ENCODE measurements at places on chromosomes 7 and 10.

GRCh38 chr7:73890555-73891147, 29.7 kb downstream of the TMEM270 start:
- DNase-seq = no peak

- DNase-seq = no peak
These were observed 583.7 kb downstream of the GATA3 start for GRCh38 chr10:8638088-8638672.

DNA sequence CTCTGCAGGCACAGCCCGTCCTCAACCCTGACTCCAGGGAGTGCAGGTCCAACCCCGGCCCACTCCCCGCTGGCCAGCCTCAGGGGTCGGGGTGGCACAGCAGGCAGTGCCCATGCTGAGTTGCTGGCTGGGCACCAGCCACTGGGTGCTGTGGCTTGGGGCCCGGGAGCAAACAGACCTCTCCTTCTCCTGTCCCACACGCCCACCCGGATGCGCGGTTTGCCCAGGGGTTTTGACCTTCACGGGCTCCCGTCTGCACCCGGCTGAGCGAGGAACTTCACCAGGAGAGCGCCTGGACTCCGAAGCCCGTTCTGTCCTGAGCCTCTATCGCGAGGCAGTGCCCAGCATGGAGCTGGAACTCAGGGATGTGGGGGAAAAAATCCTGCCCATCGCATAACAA, 2.6 kb upstream of the GRIFIN start:
- DNase-seq = no peak

DNA sequence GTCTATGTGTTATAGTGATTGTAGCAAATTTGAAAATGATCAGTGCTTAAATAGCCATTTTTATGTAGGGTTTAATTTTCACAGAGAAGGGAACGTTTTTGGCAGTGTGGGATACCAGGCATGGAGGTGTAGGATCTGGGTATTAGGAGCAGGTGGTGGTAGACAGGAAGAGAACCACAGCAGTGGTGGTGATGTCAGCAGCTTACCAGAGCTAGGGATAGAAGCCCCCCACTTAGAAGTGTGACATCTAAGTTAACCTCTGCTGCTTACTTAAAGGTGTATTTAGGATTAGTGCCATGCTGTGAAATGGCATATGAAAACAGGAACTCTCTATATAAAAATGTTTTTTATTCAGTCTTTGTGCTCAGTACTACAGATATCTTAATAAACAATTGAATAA, 73.8 kb downstream of the CREM start:
- DNase-seq = no peak

- DNase-seq = no peak
These were observed 189.1 kb upstream of the PITRM1 start for GRCh38 chr10:3361640-3362039.

- DNase-seq = no peak
These were observed 144.0 kb upstream of the FAM3C start for GRCh38 chr7:121540138-121540537.

GRCh38 chr7:29588900-29589696, 25.5 kb downstream of the PRR15 start:
- DNase-seq = peak; percentile 38

GRCh38 chr7:134452991-134453473, 5.9 kb downstream of the AKR1B1 start:
- no peak for DNase-seq

DNA sequence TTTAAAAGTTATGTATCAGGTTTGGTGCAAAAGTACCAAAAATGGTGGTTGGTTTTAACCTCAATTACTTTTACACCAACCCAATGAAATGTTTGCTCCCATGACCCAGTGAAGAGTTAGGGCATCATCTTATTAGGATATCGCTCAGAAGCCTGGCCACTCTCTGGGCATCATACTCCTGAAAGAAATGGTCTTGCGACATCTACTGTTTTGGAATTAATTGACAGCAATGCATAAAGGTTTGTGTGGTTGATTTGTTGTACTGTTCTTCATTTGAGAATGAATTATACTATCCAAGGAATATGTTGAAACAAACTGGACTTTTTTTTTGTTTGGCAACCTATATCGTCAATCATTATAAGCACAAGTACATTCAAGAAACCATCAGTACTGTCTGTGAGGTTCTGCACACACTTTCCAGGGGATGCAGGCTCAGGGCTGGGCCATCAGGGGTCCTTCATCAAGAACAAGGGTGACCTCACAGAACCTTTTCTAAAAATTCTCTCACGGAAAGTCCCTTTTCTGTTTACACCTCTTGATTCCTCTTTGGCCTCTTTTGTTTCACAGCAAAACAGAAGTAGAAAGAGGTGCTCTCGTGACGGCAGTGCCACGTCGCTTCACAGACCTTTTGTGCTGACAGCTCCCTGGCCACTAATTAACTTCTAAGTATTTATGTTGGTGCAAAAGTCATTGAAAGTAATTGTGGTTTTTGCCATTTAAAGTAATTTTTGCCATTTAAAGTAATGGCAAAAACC, 117.2 kb upstream of the KLF6 start:
- DNase-seq = no peak

DNA sequence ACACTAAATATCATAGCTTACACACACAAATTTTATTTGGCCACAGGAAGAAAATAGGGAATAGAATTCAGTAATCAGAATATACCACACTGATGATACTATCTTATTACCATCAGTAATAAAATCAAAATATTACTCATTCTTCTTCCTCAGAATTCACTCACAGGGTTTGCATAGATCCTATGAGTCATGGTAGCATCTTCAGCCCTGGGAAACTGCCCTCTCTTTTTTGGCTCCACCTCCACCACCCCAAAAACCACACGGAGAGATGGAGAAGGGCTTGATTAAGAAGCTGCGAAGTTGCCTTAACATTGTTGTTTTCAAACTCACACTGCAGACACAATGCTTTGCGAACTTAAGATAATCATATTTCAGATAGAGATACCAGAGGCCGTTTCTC, 154.1 kb upstream of the AHR start:
- DNase-seq = no peak

GRCh38 chr10:69800109-69800508, 1.6 kb upstream of the COL13A1 start:
- no peak for DNase-seq

DNA sequence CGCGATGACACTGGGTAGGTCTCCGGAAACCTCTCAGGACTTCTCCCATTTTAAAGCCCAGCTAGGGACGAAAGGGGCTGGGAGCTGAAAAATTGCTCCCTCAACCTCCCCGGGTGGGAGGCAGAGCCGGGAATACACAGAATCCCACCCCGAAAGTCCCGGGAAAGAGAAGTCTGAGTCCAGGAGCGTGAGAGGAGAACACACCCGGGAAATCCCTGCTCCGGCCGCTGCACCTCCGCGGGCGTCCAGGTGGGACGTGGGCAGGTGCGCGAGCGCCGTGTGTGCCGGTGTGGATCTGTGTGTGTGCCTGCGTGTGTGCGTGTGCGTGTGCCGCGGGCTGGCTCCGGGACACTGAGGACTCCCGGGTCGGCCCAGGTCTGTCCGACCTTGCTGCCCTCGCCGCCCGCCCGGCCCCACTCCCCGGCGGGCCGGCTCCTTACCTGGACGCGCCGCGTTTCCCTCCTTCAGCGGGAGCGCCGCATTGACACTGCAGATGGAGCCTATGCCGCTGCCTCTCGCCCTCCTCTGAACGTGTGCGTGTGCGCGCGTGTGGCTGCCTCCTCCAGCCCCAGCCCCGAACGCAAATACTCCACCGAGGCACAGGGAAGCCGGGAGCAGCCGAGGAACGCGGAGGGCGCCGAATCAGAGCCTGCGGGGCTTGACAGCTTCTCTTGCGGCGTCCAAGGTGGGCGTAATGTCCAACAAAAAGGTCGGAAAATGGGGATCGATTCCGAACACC, at the start of gene PLXNA4:
Gene PLXNA4 (minus strand): TSS at position 489 of the 739 bp plus-strand sequence. CDS start 67,777 bp downstream, outside the sequence.
- no peak for DNase-seq

DNA sequence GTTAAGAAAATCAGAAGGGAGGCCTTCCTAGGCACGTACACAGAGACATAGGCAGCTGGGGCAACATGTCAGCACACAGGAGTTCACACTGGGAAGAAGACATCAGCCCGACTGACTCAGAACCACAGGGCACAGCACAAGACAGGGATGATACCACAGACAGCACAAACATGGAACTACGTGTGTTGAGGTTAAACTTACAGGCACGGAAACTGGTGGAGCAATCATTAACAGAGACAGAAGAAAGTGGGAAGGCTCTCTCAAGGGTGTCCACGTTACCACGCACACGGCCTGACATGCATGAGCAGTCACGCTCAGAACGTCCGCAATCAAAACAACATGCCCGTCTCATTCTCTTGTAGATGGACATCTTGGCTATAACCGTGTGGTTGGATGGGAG, 636.4 kb downstream of the KCNMA1 start:
- DNase-seq = no peak

DNA sequence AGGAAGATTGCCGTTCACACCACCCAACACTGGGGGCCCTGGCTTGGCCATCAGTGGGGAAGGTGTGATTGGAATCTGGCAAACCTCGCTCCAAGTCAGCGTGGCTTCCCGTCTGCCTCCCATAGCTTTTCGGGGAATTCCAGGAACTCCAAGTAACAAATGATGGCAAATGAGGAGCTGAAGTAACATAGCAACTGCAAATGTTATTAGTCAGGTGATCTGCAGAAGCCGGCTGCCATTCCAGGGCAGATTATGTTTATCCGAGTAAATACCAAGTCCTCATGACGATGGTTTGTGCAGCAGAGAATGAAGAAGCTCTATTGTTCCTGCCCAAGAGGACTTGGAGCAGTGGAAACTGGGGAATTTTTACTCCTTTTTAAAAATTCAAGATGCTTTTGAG, 270.5 kb upstream of the PODXL start:
- no peak for DNase-seq

DNA sequence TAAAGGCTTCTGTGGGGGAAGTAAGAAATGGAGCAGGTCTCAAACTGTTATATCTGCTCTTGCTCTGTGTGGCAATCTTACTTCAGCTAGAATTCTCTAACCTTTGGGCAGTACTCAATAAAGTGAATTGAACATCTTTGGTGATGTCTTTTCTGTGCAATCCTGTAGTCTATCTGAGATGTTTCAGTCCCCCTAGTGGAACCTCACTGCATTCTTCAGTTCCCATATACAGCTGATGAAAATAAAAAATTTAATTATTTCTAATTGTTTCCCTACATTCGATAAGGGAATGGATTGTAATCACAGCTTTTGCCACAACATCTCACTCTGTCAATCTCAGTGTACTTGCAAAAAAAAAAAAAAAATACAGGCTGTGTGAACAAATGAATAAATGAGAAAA, 522.6 kb downstream of the DNAJB9 start:
- DNase-seq = no peak

- DNase-seq = no peak
These were observed 24.9 kb downstream of the GSAP start for GRCh38 chr7:77391230-77391629.

DNA sequence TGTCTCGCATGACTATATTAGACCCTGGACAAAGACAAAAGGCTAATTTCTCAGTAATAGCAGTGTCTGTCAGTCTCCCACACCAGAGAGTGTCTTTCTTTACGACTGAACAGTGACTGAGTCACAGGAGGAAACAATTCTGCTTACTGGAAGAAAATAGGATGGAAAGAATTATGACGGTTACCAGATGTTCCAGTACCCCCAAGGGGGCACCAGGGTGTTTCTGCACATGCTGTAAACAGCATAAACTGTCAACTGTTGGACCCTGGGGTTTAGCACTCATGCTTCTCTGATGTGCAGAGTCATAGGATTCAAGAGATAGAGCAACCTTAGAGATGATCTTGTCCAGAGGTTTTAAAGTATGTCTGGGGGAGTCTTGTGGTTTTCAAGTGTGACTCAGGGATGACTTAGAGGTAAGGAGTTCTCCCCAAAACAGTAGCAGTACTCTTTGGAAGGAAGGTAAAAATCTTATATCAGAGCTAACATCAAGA, 291.7 kb downstream of the THSD7A start:
- no peak for DNase-seq

DNA sequence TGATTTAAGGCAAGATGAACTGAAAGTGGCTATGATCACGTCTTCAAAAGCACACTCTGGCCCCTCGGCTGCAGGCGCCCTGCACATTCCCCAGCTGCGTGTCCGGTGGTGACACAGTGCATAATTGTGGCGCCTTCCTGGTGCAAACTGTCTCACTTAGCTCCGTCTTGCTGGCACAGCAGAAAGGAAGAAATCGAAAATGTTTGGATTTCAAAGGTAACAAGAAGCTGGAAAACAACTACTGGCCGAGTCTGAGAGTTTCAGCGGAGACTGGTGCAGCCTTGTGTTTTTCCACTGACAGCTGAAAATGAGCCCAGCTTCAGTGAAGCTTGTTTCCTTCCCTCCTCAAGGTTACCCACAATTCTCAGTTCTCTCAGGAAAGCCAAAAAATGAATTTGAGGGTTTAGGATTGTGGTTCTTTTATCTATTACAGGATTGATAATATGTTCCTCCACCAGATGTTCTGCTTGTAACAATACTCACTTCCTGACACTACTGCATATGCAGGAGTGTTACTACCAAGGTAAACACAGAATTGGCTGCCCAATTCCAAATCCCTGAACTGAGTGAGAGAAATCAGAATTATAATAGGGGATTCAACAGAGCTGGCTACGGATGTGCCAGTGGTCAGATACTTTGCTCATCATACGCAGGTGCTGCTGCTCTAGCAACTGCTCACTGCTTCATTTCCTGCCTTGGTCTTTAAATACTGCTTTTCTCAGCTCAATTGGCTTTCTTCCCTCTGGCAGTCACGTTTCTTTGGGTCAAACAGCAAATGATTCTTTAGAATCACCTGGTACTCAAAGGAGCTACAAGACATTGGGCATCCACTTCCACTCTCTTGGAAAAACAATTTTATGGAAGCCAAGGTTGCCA, 63.7 kb downstream of the TRUB1 start:
- DNase-seq = no peak

- DNase-seq = no peak
These were observed 259.5 kb upstream of the HGF start for GRCh38 chr7:82029236-82029913.

DNA sequence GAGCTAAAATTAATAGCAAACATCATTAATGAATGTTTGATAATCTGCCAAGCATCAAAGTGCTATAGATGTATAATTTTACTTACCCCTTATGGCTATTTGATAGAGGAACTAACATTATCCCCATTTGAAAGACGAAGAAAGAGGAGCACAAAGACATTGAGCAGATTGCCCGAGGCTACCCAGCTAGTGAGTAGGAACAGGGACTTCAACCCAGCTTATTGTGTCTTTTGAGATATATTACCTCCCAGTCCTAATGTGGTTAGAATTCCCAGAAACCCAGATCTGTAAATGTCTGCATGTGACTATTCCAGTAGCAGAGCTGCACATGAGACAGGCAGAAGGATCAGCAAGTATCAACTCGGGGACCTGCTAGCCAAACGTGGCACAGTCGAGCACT, 160.1 kb upstream of the AOAH start:
- DNase-seq = no peak

- DNase-seq = no peak
These were observed 42.0 kb downstream of the PWWP2B start for GRCh38 chr10:132439025-132439388.

DNA sequence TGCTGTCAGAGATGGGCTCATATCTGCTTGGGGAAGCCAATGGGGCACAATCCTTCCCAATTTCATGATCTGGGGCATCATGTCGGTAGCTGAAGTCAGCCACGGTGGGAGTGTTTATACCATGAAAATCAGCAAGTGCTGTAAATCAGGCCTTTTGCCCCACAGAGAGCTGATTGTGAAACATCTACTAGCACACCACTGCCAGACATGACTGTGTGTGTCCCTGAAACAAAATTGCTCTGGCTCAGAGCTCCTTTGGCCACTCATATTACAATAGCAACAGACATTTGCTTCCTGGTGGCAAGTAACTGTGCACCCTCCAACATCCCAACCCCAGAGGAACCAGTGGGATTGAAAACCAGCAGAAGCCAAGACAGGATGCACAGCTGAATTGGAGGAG, 23.7 kb downstream of the GPR26 start:
- no peak for DNase-seq

GRCh38 chr7:92293896-92294590, 48.3 kb downstream of the ANKIB1 start:
- DNase-seq = no peak

Data from NCI-H748 treated with DMSO at 0.1 percent for 48 hours (cell line).